ENCODE measurements at places on chromosomes 7 and 10. TPM values are rescaled to one million over a fixed set of nuclear protein-coding genes. Genes with fewer than 3 reads are reported as not detected.
A peak's percentile ranks its signal among the peaks of the same experiment; 100 is the strongest.

MNX1 gene
- total RNA-seq: not detected

PAPSS2 gene
- total RNA-seq: 102 TPM

ITGA8 gene
- 1.3 TPM for total RNA-seq

DNA sequence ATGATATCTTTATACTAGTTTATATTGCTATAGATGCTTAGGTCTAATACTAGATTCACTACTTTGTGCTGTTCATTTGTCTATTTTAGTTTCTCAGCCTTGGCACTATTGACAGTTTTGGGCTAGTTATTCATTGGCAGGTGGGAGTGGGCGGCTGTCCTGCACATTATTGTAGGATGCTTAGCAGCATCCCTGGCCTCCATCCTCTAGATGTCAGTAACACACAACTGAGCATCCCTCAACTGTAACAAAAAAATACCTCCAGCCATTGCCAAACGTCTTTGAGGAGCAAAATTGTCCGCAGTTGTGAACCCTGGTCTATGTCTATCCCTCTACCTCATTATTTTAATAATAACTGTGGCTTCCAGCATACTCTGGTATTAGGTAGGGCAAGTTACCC lies 34.4 kb upstream of the PNLIP start:
- no peak overlapping the region for H3K4me3 ChIP-seq
- H3K4me1 ChIP-seq: no peaks in the 10 kb centered on the region
- no peaks in the 10 kb centered on the region for H3K36me3 ChIP-seq
- H3K27me3 ChIP-seq: no peaks in the 10 kb centered on the region
- DNase-seq: no peak

GRCh38 chr10:43268491-43268890 lies 1.6 kb upstream of the RASGEF1A start:
- H3K27ac ChIP-seq: no peak overlapping the region
- no peak overlapping the region for H3K4me3 ChIP-seq
- H3K36me3 ChIP-seq: no peaks in the 10 kb centered on the region
- no peaks in the 10 kb centered on the region for H3K4me1 ChIP-seq

- no peak overlapping the region for H3K27ac ChIP-seq
- H3K4me1 ChIP-seq: peaks cover 3% of the 10 kb centered on the region
- H3K36me3 ChIP-seq: no peaks in the 10 kb centered on the region
- no peaks in the 10 kb centered on the region for H3K27me3 ChIP-seq
- H3K4me3 ChIP-seq: no peak overlapping the region
These were observed 388.3 kb downstream of the KIF20B start for GRCh38 chr10:90089719-90090118.

DNA sequence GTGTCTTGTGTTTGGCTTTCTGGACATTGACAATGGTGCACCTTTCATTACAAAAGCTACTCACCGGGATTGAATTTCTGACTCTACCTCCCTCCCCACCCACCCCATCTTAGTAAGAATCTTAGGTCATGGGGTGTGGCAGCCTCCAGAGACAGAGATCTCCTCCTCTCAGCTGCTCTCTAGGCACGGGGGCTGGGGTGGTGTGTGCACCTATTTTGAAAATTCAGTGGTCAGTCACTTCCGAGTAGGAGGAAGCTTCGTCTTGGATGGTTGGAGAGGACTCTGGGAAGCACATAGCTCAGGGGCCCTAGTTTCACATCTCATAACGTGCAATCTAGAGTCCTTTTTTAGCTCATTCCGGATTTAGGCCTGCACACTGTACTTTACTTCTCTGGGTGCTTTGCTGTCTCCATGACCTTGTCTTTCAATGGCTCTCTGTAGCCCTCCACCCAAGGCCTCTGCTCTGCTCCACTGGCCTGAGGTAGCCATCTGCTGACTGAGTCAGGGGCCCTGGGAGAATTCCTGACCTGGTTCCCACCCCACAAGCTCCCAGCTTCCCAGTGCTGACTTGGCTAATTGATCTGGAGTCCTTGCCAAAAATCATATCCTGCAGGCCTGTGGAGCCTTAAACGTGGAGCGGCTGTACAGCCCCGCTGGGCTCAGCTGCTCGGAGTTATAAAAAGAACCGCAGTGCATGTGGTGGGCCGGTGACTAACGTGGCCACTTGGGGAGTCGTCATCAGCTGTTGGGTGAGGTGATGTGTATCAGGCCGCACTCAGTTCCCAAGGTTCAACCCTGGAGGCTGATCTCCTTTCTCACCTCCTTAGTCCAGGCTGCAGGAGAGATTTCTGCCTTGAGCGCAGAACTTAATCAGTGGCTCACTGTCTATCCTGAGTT lies 19.3 kb upstream of the ADAMTS14 start:
- peaks cover 31% of the 10 kb centered on the region for H3K4me1 ChIP-seq
- peak overlapping the region; percentile 68 for H3K27ac ChIP-seq
- no peaks in the 10 kb centered on the region for H3K36me3 ChIP-seq
- DNase-seq: peak; percentile 98
- H3K4me3 ChIP-seq: no peak overlapping the region

DNA sequence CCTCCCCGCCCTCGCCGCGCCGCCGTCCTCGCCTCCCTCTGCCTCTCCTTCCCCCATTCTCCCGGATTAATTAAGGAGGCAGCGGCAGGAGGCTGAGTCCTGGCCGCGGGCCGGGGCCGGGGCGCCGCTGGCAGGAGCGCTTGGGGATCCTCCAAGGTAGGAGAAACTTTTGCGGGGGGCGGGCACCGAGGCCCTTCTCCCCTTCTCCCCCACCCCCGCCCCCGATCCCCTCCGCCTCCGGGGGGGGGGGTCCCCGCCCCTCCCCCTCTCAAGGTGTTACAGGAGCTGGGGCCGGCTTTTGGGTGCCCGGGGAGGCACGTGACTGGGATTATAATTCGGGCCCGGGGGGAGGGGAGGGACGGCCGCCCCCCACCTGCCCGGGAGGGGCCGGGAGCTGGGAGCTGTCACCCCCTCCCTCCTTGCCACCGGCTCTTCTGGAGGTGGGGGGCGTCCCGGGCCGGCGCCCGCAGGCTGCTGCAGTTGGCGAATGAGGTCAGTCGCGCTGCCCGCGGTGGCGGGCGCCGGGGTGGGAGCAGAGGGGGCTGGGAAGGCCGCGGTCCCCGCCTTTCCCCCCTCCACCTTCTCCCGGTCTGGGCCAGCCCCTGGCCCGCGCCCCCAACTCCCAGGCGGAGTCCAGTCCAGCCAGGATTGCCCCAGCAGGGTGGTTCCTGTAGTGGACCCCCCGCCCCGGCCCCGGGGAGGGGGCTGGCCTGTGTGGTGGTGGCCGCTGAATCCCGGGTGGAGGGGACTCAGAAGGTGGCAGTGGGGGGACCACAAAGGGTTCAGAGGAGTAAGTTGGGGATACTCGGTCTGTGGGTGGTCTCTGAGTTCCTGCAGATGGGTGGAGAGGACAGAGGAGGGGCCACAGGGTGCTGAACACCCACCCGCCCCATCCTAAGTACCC lies 567 bp downstream of the GTF2IRD1 start:
- no peak for DNase-seq
- H3K27me3 ChIP-seq: peaks cover 2% of the 10 kb centered on the region
- peak overlapping the region; percentile 57 for H3K4me3 ChIP-seq
- H3K4me1 ChIP-seq: peaks cover 2% of the 10 kb centered on the region
- H3K36me3 ChIP-seq: no peaks in the 10 kb centered on the region
- H3K27ac ChIP-seq: no peak overlapping the region

DNA sequence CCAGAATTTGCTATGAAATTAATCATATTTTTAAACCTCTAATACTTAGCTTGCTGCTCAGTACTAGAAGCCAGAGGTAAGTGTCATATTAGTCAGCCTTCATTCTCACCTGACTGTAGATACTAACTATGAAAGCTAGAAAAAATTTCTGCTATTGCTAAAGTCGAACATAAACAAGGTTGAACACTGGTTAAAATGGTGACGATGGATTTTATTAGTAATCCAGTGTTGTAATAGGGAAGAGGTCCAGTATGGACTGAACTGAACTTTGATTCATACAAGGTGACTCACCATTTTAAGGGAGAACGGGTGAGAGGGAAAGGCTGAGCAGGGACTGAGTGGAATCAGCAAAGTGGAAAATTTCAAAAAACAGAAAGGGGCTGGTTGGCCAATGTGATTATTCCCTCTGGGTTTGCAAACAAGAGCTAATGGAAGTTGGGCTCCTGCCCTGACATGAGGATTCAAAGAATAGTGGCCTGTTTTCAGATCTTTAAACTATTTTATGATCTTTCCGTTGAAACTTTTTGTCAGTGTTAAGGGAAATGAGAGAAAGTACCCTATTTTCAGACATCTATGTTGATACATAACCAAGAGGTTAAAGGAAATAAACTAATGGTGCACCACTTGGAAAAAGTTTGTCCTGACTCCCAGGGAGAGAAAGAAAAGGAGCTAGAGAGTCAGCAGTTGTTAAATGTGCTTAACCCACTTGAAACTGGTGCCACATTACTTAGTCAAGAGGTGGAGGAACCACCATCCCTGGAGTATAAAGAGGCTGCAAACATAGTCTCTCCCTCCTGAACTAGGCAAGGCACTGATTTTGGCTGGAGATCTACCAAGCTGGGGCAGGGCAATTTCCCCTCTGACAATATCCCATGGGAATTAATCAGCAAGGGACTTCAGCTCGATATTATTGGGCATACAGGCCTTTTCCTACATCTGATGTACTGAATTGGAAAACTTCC lies 15.3 kb upstream of the AKR1C1 start:
- no peaks in the 10 kb centered on the region for H3K36me3 ChIP-seq
- H3K4me3 ChIP-seq: peak overlapping the region; percentile 11
- H3K27ac ChIP-seq: peak overlapping the region; percentile 67
- H3K27me3 ChIP-seq: no peaks in the 10 kb centered on the region
- DNase-seq: peak; percentile 88

DNA sequence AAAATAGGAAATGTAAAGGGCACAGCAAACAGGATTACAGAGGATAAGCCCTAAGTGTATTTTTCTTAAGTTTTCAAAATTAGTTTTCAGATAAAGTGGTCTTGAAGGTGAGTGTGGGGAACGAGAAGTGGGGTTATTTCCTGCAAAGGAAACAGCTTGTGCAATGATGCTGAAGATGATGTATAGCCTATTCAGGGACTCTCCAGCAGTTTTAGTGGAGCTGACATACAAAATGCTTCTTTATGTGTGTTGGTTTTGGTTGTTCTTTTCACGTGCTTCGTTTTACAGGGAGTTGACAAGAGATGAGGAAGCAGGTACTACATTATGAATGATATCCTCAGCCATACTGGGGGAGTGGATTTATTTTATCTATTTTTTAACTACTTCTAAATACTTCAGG lies 20.5 kb downstream of the CASD1 start:
- H3K4me3 ChIP-seq: no peak overlapping the region
- no peaks in the 10 kb centered on the region for H3K27me3 ChIP-seq
- no peaks in the 10 kb centered on the region for H3K36me3 ChIP-seq
- H3K27ac ChIP-seq: no peak overlapping the region
- H3K4me1 ChIP-seq: no peaks in the 10 kb centered on the region

DNA sequence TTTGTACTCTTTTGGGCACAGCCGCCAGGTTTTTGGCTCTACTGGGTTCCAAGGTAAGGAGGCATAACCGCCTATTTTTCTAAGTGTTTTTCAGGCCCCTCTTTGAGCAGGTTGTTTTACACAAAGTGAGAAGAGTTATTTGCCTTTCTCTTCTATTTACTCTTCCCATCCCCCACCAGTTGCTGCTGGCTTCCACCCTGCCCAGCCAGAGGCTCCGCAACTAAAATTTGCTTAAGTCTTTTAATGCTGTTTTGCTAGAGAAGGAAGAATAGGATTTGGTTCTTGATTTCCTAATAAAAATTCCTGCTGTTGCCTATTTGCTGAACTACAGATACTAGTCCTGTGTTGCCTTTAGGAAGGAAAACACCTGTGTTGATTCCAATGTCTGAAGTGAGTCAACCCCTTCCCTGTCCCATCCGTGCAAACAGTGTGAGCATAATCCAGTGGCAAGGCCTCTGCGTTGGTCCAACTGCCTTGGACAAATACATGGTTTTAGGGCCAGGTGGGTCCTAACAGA lies 1.9 kb downstream of the PLA2G12B start:
- H3K27me3 ChIP-seq: peaks cover 8% of the 10 kb centered on the region
- H3K36me3 ChIP-seq: no peaks in the 10 kb centered on the region
- no peak for DNase-seq
- H3K4me1 ChIP-seq: no peaks in the 10 kb centered on the region
- no peak overlapping the region for H3K4me3 ChIP-seq

GRCh38 chr7:69670701-69671100 lies 72.4 kb downstream of the AUTS2 start:
- no peaks in the 10 kb centered on the region for H3K27me3 ChIP-seq
- H3K4me1 ChIP-seq: no peaks in the 10 kb centered on the region
- H3K36me3 ChIP-seq: no peaks in the 10 kb centered on the region
- no peak overlapping the region for H3K4me3 ChIP-seq

DNA sequence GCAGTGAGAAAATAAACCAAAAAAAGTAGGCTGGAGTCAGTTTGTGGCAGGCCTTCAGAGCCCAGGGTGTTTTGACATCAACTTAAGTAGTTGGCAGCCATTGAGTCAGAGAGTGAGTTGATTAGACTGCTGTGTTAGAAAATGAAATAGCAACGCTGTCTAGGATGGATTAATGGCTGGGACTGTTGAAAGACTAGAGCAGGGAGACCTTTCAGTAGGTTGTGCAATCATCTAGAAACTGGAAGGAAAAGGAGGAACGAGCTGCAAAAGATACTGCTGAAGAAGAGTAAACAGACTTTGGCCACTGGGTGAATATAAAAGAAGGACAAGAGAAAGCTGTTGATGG lies 28.6 kb upstream of the TRIL start:
- peaks cover 11% of the 10 kb centered on the region for H3K4me1 ChIP-seq
- no peak overlapping the region for H3K4me3 ChIP-seq
- no peak overlapping the region for H3K27ac ChIP-seq
- no peaks in the 10 kb centered on the region for H3K27me3 ChIP-seq
- H3K36me3 ChIP-seq: no peaks in the 10 kb centered on the region

DNA sequence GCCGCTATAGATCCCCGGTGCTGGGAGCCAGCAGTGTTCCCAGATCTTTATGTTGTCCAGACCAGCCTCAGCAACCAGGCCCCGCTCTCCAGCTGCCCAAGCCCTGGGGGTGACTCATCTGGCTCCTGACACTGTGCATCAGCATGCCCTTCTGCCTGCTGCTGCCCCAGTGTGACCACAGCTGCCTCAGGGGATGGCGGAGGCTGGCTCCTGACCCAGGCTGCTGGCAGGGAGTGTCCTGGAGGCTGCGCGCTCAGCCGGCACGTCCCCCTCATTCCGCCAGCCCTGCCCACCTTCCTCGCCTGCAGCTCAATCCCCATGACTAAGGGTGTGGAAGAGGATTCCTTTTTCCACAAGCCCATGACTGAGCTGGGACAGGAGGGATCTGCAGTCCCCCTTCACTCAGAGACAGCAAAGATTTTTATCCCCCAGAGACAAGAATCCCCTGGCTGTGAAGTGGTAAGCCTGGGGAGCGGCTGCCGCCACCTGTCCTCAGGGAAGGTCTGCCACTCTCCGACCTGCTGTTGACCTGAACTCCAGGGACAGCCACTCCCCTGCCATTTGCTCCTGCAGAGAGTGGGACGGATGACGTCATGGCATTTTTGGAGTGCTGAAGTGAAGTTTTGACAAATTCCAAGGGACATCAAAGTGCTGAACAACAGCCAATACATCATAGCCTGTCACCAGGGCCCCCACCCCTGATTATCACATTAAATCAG lies 182.8 kb upstream of the BMPER start:
- no peaks in the 10 kb centered on the region for H3K36me3 ChIP-seq
- DNase-seq: peak; percentile 72
- no peaks in the 10 kb centered on the region for H3K4me1 ChIP-seq
- no peaks in the 10 kb centered on the region for H3K27me3 ChIP-seq
- H3K4me3 ChIP-seq: no peak overlapping the region
- H3K27ac ChIP-seq: no peak overlapping the region

- no peak overlapping the region for H3K27ac ChIP-seq
- H3K27me3 ChIP-seq: no peaks in the 10 kb centered on the region
- H3K36me3 ChIP-seq: no peaks in the 10 kb centered on the region
- no peak overlapping the region for H3K4me3 ChIP-seq
- H3K4me1 ChIP-seq: no peaks in the 10 kb centered on the region
These were observed 173.9 kb downstream of the RNLS start for GRCh38 chr10:88409236-88409635.

- no peaks in the 10 kb centered on the region for H3K36me3 ChIP-seq
- H3K4me3 ChIP-seq: no peak overlapping the region
- H3K4me1 ChIP-seq: no peaks in the 10 kb centered on the region
- no peak overlapping the region for H3K27ac ChIP-seq
- no peak for DNase-seq
- peaks cover 20% of the 10 kb centered on the region for H3K27me3 ChIP-seq
These were observed 3.9 kb upstream of the MYL7 start for GRCh38 chr7:44144968-44145478.

Measured in fibroblast of lung (primary cell).